ENCODE measurements at places on chromosomes 13 and 19.

DNA sequence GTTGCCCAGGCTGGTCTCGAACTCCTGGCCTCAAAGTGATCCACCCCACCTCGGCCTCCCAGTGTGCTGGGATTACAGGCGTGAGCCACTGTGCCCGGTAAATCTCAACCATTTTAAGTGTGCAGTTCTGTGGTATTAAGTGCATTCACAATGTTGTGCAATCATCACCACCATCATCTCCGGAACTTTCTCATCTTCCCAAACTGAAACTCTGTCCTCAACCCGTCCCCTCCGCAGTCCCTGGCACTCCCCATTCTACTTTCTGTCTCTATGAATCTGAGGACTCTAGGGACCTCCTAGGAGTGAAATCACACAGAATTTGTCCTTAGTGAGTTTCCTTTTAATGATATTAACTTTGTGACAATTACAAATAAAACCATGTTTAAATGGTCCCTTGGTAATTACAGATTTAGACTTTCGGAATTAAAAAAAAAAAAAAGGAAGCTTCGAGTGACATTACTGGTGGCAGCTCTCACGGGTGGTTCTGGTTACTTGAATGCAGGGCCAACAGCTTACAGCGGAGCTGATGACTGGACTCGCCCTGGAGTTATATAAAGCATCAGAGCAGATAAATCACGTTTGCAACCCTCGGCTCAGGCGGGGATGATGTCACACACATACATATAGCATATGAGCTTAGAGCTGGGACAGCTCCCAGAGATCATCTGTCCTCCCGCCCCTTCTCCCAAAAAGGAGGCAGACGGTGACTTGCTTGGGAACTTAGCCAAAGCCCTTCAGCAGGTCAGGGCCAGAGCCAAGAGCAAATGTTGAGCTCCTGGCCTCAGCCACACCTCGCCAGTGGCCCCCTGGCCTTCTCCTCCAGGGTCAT lies 89.8 kb downstream of the ZNF557 start:
- DNase-seq = peak; percentile 97

GRCh38 chr13:103196356-103196755 lies 130.1 kb upstream of the SLC10A2 start:
- DNase-seq = no peak

DNA sequence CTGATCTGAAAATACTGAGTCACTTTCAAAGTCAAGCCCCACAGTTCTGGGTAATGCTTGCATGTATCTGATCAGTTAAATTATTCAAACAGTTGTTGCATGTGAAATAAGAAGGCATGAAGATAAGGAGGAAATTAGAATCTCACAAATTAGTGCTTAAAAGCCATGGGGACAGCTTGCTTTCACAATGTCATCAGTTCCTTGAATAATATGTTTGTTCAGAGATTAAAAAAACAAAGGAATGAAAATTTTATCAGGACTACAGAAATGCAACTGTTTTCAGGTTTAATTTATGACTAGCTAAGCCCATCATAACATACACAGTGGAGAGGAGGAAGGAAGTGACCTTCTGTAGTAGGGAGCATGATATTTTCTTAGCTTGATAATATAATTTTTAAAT lies 150.1 kb downstream of the OXGR1 start:
- no peak for DNase-seq

DNA sequence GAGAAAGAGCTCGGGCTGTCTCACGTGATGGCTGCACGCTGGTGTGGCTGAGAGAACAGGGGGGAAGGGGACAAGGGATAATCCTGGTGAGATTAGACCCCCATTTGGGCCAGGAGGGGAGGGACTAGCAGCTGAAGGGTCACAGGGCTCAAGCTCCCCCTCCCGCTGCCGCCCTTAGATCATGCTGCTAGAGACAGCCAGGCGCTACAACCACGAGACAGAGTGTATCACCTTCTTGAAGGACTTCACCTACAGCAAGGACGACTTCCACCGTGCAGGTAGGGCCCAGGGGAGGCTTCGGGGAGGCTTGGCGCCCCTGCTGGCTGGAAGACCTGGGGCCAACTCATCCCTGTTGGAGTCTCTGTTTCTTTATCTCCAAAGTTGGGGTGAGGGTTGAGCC lies 3.3 kb downstream of the NR1H2 start:
- DNase-seq = no peak

- no peak for DNase-seq
Measured at GRCh38 chr19:9165261-9165660, 13.5 kb upstream of the OR7D2 start.

DNA sequence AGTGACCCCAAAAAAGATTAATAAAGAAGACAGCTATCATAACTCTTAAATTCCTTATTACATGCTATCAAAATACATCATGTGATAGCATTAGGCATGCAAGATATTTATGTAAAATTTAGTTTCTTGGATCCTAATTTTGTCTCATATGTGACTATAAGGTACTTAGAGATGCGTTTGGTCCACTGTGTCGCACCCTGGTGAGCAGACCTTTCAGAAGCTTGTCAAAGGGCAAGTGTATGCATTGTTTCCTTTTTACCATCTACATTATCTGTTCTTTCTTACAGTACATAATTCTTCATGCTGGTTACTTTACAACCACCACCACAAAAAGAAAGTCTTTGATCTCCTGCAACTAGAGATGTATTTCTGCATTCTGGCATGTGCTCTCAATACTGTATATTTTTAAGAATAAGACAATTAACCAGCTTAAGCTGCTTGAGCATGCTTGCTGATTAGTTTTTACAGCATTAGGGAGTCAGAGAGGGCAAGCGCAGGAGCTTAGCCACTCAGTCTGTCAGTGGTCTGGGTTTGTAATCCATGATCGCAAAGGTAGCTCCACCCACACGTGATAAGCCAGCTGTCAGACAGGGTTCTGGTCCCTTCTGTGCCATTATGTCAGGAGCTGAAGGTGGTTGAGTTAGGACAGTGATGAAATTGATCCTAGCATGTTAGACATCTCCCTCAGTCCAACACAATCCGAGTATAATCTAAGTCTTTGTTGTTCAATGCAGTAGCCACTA lies 500.9 kb downstream of the MYO16 start:
- DNase-seq = no peak

GRCh38 chr13:40558656-40559055 lies 107.8 kb downstream of the FOXO1 start:
- DNase-seq = no peak

DNA sequence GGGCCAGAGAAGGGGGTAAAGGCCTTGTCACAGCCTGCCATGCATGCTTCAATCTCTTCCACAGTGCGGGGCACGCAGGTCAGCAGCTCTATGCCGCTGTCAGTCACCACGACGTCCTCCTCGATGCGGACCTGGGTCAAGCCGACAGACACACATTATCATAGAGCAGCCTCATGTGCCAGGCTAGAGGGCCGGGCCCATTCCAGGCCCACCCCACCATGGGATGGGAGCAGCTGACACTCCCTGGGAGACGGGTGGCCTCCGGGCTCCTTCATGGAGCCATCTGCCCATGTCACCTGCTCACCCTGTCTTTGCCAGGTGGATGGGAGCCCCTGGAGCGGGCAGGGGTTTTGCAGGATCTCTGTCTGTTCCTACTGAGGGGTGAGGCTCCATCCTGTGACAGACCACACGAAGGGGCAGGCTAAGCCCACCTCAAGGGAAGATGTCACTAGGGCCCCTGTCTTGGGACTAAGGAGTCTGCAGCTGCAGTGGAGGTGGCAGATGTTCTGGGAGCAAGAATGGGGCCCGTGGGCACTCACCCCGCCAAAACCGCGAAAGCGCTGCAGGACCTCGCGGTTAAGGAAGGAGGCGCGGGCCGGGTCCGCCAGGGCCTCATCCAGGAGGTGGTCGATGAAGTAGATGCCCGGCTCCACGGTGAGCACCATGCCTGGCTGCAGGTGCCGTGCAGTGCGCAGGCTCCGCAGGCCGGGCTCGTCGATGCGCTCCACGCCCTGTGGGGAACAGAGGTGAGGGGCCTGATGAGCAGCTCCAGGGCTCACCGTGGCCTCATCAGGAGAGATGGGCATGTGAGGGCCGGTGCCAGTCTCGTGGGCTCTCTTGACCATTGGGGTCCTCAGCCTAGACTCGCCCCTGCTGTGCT lies 14.1 kb downstream of the CEBPG start:
- DNase-seq = no peak

DNA sequence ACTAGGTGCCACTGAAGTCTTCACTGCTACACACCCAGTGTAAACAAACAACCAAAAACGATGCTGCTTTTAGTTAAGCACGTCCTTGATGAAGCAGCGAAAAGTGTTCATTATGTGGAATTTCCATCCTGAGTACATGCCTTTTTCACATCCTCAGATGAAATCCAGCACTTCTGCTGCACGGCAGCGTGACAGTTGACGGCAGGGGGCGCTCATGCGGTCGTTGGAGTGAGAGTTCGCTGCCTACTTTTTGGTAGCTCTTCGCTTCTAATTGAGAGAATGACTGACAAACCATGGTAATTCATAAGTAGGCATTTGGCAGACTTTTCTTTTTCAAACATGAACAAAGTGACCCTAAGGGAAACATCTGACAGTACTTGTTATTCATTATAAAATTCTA lies 1124.9 kb downstream of the EFNB2 start:
- DNase-seq = peak; percentile 19

DNA sequence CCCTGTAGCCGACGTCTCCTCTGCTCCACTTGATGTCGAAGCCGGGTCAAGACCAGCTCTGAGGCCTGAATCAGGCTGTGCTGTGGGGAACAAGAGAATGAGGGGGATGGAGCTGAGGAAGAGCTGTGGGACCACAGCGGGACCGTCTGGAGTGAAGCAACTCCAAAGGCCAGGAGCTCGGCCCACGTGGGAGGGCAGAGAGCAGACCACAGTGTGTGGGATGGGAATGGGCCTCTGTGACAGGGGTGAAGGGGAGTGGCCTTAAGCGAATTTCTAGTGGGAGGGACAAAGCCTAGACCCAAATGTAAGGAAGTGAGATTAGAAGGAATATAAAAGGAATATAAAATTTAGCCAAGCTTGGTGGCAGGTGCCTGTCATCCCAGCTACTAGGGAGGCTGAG lies 3.8 kb upstream of the SLC8A2 start:
- peak; percentile 78 for DNase-seq

- DNase-seq = no peak
Measured at GRCh38 chr19:23855676-23856075, 59.0 kb upstream of the ZNF726 start.

All from inflammatory macrophage treated with lipopolysaccharide for 4 hours (primary cell).